ENCODE measurements at places on chromosomes 1 and 21. TPM values are rescaled to one million over a fixed set of nuclear protein-coding genes. Genes with fewer than 3 reads are reported as not detected.

OR2G2 gene
- total RNA-seq = not detected

MATN1 gene
- not detected for total RNA-seq

APCS gene
- total RNA-seq = not detected

CATSPERE gene
- 1.4 TPM for total RNA-seq

FAM110D gene
- total RNA-seq = 11.0 TPM
